Heart right ventricle (tissue), 16 donors: ENCODE measurements at places on chromosomes 7 and 10. TPM values are rescaled to one million over a fixed set of nuclear protein-coding genes. Genes with fewer than 3 reads are reported as not detected.

The TMEM130 gene
- polyA plus RNA-seq, result 0.12 TPM

DNA sequence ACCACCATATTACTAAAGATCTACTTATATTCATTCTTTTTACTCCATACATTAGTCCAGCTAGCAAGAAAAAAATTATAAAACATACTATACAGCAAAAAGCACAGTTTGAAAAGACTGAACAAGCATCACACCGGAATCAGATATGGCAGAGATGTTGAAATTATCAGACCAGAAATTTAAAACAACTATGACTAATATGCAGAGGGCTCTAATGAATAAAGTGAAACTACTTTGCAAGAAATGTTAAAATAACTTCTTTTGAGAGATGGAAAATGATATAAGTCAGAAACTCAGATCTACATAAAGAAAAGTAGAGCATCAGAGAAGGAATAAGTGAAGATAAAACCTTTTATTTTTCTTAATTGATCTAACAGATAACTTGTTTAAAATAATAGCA is 50.9 kb downstream of the SGCE start:
- H3K4me1 ChIP-seq, result no peaks in the 10 kb centered on the region
- H3K27me3 ChIP-seq, result no peaks in the 10 kb centered on the region
- no peak overlapping the region for H3K4me3 ChIP-seq
- H3K27ac ChIP-seq, result no peak overlapping the region

DNA sequence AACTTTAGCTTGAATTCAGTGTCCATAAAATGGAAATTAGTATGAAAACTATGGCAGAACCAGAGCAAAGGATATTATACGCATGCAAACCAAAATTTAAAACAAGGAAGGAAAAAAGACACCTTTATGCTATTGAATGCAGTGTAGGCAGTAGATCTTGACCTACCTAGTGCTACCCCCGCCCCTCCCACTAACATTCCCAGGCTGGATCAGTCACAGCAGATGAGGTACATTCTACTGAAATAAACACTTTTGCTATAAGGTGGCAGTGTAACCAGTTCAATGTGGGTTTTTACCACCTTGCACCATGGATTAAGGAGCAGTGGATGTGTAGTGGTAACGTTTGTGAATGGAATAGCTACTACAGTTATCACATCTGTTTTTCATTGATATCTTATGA is 27.9 kb downstream of the SRI start:
- no peaks in the 10 kb centered on the region for H3K36me3 ChIP-seq
- DNase-seq, result no peak
- H3K27ac ChIP-seq, result no peak overlapping the region

- H3K4me1 ChIP-seq, result no peaks in the 10 kb centered on the region
- no peaks in the 10 kb centered on the region for H3K27me3 ChIP-seq
- no peak for DNase-seq
- no peak overlapping the region for H3K4me3 ChIP-seq
Observed at GRCh38 chr7:150766334-150766709, 29.1 kb downstream of the GIMAP5 start.

- peaks cover 14% of the 10 kb centered on the region for H3K36me3 ChIP-seq
- H3K27me3 ChIP-seq, result no peaks in the 10 kb centered on the region
- no peak overlapping the region for H3K27ac ChIP-seq
- DNase-seq, result no peak
Observed at GRCh38 chr7:99404235-99404976, 4.0 kb downstream of the PDAP1 start.

GRCh38 chr10:62990126-62990525 is 143.0 kb upstream of the NRBF2 start:
- no peaks in the 10 kb centered on the region for H3K36me3 ChIP-seq
- no peaks in the 10 kb centered on the region for H3K27me3 ChIP-seq
- H3K4me3 ChIP-seq, result no peak overlapping the region

GRCh38 chr10:80709866-80710265 is 172.2 kb downstream of the SH2D4B start:
- no peak for DNase-seq
- H3K4me1 ChIP-seq, result no peaks in the 10 kb centered on the region
- no peak overlapping the region for H3K4me3 ChIP-seq
- H3K27ac ChIP-seq, result no peak overlapping the region
- H3K36me3 ChIP-seq, result no peaks in the 10 kb centered on the region

DNA sequence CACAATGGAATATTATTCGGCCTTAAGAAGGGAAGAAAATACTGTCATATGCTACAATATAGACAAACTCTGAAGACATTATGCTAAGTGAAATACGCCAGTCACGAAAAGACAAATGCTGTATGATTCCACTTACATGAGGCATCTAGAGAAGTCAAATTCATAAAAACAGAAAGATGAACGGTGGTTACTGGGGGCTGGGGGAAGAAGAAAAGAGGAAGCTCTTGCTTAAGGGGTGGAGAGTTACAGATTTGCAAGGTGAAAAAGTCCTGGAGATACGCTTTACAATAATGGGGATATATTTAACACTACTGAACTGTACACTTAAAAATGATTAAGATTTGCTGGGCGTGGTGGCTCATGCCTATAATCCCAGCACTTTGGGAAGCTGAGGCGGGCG is 49.0 kb downstream of the PSMC2 start:
- no peaks in the 10 kb centered on the region for H3K36me3 ChIP-seq
- H3K27ac ChIP-seq, result no peak overlapping the region
- DNase-seq, result no peak
- H3K4me3 ChIP-seq, result no peak overlapping the region

GRCh38 chr10:60429084-60429849 is 39.6 kb upstream of the ANK3 start:
- no peaks in the 10 kb centered on the region for H3K36me3 ChIP-seq
- H3K4me3 ChIP-seq, result no peak overlapping the region
- H3K27ac ChIP-seq, result no peak overlapping the region
- DNase-seq, result no peak
- peaks cover 39% of the 10 kb centered on the region for H3K4me1 ChIP-seq

The GNAI1 gene
- 5.5 TPM for polyA plus RNA-seq

GRCh38 chr7:70525991-70526390 is 606.0 kb upstream of the GALNT17 start:
- no peaks in the 10 kb centered on the region for H3K4me1 ChIP-seq
- DNase-seq, result no peak
- no peaks in the 10 kb centered on the region for H3K36me3 ChIP-seq
- H3K27ac ChIP-seq, result no peak overlapping the region

DNA sequence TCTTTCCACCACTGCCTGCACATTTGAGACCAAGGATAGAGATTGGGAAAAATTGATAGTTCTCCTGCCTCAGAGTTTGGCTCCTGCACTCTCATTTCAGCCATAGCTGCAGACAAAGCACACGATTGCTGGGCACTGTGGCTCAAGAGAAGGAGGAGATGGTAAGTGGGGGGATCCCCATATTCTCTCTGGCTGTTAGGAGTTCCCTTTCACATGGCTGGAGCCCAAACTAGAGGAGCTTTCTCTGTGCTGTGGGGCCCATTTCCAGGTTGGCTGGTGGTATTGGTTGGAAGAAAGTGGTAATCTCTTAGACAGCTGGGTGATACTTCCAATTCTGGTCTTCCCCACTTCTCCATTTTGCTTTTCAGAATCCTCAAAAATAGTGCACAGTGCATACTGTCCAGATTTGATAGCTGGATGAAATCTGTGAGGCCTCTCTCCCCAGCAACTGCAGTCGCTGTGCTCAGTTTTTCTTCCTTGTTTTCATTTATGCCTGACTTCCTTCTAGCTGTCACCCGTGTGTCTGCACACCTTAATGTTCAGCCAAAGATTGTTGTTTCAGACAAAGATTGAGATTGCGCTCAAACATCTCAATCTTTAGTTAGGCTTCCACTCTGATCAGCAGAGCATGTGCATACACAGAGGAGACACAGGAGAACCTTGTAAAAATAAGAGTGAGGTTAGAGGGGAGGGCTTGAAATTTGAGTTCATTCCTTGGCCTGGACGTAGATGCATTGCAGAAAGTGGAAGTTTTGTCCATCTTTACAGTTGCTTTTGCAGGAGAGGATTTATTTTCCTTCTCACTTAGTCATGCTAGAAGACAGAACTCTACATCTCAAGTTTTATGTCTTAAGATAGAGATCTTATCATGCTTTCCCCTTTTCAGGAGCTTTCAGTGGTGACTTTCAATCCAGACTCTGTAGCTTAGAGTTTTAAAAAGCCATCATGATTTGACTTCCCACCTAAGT is 28.6 kb downstream of the RABGEF1 start:
- H3K27me3 ChIP-seq, result no peaks in the 10 kb centered on the region
- H3K4me3 ChIP-seq, result no peak overlapping the region
- H3K27ac ChIP-seq, result no peak overlapping the region
- peaks cover 15% of the 10 kb centered on the region for H3K4me1 ChIP-seq

The SFTPA1 gene
- polyA plus RNA-seq, result not detected

The CABCOCO1 gene
- 0.15 TPM for polyA plus RNA-seq

DNA sequence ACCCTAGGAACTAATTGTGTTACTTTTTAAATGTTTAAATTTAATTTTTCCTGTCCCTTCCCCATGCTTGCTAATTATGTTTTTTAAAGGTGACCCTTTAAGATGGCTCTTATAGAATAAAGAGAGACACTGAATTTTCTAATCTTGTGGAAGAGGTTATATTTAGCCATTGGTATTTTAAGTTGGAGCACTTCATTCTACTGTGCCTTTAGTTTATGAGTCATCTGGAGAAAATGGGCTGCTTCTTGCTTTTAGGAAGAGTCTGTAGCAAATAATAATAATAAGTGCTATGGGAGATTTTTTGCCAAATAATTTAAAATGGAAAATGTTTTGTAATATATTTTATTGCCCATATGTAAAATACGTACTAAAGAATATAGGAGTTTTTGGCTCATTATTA is 139.7 kb downstream of the ADK start:
- H3K27me3 ChIP-seq, result no peaks in the 10 kb centered on the region
- no peak for DNase-seq
- no peaks in the 10 kb centered on the region for H3K36me3 ChIP-seq
- peak overlapping the region; percentile 64 for H3K27ac ChIP-seq
- H3K4me1 ChIP-seq, result peaks cover 15% of the 10 kb centered on the region
